ENCODE measurements at places on chromosomes 1 and 21.

- no peak for DNase-seq
These were observed 187.9 kb downstream of the SMYD3 start for GRCh38 chr1:246319083-246319714.

GRCh38 chr21:43006874-43007208, 32.5 kb downstream of the PKNOX1 start:
- no peak for DNase-seq

DNA sequence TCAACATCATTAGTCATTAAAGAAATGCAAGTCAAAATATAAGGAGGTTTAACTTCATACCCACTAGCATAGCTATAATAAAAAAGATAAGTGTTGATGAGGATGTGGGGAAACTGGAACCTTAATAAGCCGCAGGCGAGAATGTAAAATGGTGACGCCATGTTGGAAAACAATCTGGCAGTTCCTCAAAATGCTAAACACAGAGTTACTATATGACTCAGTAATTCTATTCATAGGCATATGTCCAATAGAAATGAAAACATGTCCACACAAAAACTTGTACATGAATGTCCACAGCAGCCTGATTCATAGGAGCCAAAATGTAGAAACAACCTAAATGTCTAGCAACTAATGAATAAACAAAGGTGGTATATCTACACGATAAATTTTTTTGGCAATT, 23.2 kb downstream of the DDX59 start:
- DNase-seq: no peak

DNA sequence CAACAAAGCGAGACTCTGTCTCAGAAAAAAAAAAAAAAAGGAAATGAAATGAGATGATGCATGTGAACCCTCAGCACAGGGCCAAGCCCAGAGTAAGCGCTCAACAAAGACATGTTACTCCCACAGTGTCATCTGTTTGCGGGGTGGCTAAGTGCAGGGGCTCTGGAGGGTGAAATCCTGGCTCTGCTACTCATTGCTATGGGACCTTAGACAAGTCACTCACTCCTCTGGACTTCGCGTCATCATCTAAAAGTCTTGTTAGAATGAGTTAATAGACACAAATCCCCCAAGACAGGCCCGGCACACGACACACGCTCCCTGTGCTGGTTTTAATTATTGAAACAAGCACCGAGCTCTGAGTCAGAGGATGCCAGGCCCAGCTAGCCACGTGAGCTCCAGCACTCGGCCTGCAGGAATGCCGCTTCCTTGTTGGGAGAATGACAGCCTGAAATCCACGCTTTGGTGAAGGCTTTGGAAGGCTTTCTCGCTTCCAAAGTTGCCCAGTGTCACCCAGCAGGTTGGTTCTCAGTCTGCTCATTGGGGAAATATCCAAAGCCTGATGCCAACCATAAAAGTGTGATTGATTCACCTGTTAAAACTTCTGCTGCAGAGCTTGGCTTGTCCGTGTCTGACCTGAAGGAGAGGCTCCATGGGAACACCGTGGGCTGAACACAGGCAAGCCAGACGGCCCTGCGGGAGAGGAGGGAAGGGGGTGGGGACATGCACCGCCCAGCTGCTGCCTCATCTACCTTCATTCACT, 36.7 kb upstream of the TARDBP start:
- no peak for DNase-seq

- DNase-seq: peak; percentile 39
These were observed 26.5 kb upstream of the RPL11 start for GRCh38 chr1:23664837-23665795.

DNA sequence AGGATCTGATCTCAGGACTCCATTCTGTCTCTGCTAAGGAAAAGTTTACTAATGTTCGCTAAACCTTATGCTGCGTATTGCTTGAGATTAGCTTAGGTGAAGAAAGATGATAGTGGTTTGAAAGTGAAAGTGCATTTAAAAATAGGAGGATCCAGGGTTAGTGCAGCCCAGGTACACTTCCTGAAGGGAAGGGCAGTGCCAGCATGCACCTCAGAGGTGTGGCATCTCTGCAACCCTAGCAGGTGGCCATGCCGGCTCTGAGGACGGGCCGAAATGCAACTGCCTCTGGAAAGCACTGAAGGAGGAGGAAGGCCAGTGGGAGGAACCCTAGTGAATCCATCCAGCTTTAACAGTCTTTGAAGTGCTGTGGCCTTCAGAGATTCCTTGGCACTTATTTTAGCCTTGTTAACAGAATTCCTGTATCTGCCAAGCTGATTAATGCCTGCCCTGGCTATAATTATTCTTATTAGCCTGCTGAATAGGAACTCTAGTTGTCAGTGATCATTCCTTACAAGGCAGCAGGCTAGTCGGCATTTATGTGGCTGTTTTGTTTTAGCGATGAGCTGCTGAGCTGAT, 5.5 kb downstream of the PTGFRN start:
- DNase-seq: no peak

GRCh38 chr1:61318319-61319125, 236.2 kb downstream of the NFIA start:
- no peak for DNase-seq

DNA sequence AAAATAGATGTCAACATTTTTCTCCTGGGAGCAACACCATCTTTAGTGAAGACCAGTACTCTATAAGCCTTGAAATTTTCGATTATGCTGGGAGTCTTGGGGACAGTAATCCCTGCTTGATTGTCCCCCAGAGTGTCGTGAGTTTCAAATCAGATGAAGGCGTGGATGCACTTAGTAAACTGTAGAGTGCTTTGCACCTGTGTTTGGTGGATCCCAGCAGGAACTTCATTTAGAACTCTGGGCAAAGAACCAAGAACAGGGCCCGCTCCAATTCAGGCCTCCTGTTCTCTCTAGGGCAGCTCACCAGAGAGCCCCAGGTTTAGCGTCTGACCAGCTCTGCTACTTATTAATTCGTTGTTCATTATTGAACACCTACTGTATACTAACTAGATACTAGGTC, 1.5 kb downstream of the GPX7 start:
- no peak for DNase-seq

DNA sequence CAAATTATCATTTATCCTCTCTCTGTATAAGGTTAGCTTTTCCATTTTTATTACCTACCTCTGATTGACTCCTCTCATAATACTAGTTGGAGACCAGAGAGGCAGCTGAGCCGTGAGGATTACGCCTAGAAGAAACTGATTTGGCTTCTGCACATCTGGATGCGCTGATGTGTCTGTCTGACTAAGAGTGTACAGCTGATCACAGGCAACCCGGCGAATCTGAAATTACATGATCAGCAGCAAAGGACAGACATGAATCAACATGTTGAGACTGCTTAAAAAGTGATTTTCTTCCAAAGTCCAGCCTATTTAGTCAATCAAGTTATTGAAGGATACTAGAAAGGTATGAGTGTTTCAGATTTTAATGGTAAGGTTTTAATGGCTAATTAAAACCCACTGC, 81.2 kb downstream of the PCSK9 start:
- no peak for DNase-seq

DNA sequence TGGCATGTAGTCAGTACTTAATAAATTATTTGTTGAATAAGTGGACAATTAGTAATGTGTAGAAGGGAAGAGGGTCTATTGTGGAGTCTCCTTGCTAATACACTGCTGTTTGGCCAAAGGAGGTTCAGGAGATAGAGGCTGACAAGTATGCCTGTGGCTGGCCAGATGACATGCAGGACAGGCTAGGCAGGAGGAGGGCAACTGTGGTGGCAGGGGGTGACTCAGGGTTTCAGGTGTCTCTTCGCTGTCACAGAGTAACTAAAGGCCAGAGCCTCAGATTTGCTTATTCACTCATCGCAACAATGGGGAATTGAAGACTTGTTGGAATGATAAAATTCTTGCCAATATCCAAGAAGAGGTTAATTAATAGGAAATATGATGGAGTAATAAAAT, 33.1 kb downstream of the THRAP3 start:
- DNase-seq: no peak

GRCh38 chr1:103197216-103197615, 88.9 kb upstream of the COL11A1 start:
- DNase-seq: no peak

DNA sequence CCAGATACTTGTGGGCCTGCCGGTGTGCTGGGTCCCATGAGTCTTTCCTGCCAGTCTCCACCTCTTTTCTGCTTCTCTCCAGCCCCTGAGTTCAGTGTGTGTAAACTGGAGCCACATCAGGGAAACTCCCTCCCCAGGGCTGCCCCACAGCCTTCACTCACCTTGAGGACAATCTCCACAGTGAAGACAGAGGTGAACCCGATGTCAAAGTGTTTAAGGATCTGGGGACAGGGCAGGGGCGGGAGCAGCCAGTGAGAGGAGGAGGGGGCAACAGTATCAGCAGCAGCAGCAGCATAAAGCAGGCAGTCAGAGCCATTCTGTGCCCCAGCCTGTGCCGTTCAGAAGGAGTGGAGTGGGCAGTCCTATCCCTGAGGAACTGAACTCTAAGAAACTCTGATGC, 43.2 kb downstream of the CACNA1S start:
- no peak for DNase-seq

GRCh38 chr1:230077436-230078213, 10.6 kb downstream of the GALNT2 start:
- no peak for DNase-seq

Data from NCI-H1105 treated with DMSO at 0.1 percent for 48 hours (cell line).